ENCODE measurements at places on chromosomes 16 and 17.

- no peak for DNase-seq
These were observed 44.3 kb downstream of the ELAC2 start for GRCh38 chr17:12973496-12974004.

DNA sequence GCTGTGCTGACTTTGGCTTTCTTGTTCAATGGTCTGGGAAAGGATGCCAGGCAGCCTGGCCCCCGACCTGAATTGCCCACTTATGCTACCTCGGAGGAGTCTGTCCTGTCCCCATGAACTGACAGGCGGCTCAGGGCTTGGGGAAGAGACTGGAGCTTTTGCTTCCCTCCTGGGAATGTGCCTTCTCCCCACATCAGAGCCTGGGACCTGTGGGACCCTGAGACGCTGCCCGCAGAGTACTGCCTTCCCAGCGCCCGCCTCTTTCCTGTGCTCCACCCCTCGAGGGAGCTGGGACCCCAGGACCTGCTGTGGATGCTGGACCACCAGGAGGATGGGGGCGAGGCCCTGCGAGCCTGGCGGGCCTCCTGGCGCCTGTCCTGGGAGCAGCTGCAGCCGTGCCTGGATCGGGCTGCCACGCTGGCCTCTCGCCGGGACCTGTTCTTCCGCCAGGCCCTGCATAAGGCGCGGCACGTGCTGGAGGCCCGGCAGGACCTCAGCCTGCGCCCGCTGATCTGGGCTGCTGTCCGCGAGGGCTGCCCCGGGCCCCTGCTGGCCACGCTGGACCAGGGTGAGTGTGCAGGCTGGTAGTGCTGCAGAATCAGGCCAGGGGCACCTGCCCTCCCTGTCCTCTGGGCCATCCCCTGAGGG, 18.5 kb downstream of the FCSK start:
- DNase-seq: no peak

DNA sequence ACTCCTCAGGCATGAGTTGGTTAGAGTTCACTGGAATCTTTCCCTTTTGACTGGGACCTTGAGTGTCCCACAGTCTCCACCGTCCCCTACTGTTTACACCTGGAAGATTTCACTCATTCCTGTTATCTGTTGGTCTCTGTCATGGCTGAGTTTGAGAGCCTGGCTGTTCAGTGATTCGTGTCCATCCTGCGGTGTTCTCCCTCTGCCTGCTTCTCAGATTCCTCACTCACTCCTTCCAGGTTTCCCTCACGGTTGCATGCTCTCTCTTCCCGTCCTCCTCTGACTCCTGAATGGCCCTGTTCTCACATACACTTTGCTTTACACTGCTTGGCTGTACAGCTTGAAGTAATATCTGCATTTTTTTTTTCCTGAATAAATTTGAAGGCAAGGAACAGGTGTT, 24.5 kb downstream of the OR1D5 start:
- DNase-seq: no peak

DNA sequence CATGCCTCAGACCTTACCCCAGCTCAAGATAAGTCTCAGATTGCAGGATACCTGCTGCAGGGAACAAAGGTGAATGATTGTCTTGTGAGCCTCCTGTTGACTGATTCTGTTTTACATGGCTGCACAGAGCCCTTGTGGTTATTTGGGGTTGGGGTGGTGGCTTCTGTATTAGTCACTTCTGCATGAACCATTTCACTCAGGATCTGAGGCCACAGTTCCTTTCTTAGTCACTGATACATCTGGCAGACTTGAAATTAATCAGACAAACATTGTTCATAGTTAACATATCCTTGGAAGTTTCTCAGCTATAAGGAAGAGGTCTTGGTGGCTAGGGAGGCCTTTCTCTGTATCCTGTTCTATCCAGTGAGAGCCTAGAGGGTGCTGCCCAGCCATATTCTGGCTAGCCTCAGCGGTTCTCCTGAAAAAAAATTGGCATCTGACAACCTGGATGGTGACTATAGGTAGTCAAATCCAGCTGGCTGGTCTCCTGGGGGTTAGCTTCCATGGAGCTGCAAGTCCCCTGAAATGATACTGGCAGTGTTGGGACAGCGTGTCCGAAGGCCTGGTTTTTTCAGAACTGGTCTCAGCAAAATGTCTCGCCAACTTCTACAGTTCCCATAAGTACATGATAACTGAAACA, 8.4 kb upstream of the PLK1 start:
- DNase-seq: peak; percentile 20

- DNase-seq: no peak
These were observed 583.7 kb downstream of the KCNJ2 start for GRCh38 chr17:70752966-70753467.
